ENCODE measurements at places on chromosomes 4 and X.

DNA sequence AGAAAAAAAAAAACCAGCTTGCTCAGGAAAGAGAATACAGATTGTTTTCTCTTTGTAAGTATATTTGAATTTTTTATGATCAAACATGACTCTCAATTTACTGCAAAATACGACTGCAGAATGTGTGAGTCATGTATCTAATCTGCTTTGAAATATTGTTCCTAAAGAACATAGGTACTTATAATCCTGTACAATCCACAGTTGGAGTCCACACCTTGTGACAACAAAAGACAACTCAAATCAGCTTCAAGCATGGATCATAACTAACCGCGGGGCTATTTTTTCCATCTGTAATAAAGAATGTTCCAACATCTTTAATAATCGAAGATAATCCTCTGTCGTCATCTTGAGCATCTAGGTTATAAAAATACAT, 77.8 kb upstream of the STIM2 start:
- DNase-seq, result no peak

- no peak for DNase-seq
Measured at GRCh38 chr4:133355633-133356032, 206.5 kb downstream of the PCDH10 start.

DNA sequence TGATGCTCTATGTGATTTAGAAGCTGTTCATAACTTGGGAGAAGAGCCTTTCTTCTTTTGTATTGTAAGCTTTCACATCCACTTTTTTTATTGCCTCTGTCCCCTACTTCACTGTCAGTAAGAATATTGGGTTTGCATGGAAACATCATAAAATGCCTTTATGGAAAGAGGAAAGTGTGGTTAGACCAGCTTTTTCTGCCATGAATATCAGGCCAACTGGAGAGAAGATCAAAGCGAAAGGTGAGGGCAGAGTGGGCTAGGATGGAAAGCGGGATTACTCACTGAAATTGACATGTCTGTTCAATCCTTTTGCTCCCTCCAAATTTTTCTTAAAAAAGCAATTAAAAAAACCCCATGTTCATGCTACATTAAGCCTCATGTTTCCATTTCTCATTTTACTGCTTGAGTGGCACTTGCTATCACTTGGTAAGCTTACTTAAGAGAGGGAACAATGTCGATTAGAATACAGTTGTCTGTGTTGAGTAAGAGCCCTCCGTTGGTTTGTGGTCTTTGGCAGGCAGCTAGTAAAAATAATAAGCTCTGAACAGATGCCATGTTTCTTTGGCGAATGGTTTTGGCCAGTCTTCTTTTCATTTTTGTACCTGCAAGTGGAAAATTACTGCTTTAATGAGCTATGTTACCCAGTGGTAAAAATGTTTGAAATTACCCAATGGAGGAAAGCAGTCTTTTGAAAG, 35.9 kb downstream of the SUPT20HL1 start:
- peak; percentile 17 for DNase-seq

- peak; percentile 78 for DNase-seq
Measured at GRCh38 chr4:84971319-84971932, 4.9 kb upstream of the WDFY3 start.

DNA sequence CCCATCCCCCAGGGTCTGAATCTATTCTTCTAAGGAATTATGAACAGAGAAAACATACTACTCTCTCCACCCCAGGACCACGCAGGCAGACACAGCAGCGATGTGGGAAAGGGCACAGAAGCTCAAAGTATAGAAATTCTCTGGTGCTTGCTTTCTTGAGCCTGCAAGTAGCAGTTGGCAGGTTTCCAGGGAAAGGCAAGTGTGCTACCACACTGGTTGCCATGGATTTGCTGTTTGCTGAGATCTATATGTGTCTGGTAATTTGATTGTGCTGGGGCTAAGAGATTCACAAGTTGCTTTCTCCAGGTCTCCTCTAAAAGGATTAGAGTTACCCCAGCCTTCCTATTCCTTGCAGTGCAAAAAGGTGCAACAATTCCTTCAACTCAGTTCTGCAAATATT, 83.1 kb downstream of the GUCY2F start:
- DNase-seq, result no peak

GRCh38 chr4:152862608-152863007, 73.5 kb upstream of the FHDC1 start:
- DNase-seq, result no peak

- DNase-seq, result no peak
Measured at GRCh38 chr4:153555730-153556434, 89.7 kb downstream of the TMEM131L start.

- DNase-seq, result no peak
Measured at GRCh38 chrX:148928811-148929210, 428.4 kb downstream of the AFF2 start.

- no peak for DNase-seq
Measured at GRCh38 chr4:1982124-1983052, 26.4 kb downstream of the NELFA start.

DNA sequence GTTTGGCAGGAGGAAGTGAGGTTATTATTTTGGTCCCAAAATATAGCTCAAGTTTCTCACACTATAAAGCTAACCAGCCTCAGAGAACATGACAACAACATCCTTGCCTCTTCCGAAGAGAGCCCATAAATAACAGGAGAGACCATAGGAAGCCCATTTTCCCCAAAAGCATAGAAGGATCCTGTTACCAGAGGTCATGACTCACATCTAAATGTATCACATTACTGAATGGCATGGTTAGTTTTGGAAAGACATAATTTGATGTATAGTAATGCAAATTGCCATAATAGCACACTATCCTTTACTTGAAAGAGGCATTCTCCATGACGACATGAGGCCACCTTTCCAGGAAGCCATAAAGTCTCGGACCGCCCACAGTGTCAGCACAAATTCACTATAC, 238.8 kb upstream of the GRIA3 start:
- DNase-seq, result no peak

DNA sequence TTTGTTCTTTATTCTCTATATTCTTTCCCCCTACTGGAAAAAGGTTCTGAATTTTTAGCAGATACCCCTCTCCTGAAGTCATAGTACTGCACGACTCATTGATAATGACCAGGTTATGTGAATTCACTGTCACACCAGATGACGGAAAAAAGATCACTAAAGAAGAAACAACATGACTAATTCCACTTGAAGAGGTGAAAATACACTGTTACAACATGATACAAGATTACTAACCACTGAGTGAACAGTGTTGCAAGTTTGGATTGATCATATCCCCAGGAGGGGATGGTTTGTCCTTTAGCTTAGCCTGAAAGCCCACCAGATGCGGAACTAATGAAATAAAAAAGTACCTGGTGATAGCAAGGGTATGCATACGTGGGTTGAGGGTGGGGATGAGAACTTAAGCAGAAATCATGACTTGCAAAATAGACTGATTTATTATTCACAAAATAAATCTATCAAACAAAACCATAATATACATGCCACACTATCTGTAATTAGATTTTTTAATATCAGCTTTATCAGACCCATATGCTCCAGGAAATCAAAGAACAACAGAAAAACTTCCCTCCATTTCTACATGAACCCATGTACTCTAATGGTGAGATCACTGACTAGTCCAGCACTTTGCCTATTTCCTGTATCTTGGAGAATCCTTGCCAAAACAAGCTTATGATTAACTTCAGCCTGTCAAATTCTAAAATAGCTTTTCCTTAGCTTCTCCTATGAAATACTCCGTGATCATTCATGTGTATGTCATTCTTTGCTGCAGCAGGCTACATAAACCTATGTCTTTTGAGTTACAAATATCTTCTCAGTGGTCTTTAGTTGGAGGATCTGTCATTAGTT, 257.4 kb upstream of the AGA start:
- no peak for DNase-seq

GRCh38 chrX:110806145-110806544, 10.5 kb upstream of the CHRDL1 start:
- no peak for DNase-seq
